Stimulated activated CD4-positive, alpha-beta T cell treated with anti-CD3 and anti-CD28 coated beads, Interleukin-15, amount 100 ng/mL, for 1 hour (primary cell): ENCODE measurements at places on chromosomes 16 and 17.

DNA sequence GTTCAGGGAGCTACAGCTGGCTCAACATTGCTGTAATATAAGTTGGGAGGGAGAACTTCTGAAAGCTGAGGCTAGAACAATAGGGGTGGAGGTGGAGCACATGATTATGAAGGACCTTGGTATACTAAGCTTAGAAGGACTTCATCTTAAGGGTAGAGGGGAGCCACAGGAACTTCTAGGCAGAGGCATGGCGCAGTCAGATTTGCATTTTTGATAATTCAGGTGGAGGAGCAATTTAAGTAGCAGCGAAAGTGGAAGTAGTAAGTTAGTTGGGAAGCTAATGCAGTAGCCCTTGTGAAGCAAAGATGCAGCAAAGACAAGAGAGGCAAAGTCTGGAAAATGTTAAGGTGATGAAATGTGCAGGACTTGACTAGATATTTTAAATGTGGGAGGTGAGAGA, 144.1 kb downstream of the SPECC1 start:
- DNase-seq: no peak

GRCh38 chr17:7167832-7168231, 11.3 kb downstream of the ASGR1 start:
- no peak for DNase-seq

DNA sequence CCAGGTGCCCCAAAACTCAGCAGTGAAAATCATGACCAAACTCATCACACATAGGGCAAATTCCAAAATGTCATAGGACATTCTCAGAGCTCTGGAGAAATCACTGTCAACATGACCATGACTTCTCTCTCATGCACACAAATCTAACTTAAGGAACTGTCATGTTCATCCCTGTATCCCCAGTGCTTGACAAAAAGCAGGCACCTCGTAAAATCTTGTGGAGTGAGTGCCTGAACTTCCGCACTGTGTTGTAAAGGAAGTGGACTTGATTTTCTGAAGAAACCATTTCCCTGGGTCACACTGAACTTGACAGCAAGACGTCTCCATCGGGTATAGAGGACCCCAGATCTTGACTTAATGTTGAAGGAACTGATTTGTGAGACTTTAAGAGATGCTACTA, 2.8 kb downstream of the KRT37 start:
- no peak for DNase-seq

DNA sequence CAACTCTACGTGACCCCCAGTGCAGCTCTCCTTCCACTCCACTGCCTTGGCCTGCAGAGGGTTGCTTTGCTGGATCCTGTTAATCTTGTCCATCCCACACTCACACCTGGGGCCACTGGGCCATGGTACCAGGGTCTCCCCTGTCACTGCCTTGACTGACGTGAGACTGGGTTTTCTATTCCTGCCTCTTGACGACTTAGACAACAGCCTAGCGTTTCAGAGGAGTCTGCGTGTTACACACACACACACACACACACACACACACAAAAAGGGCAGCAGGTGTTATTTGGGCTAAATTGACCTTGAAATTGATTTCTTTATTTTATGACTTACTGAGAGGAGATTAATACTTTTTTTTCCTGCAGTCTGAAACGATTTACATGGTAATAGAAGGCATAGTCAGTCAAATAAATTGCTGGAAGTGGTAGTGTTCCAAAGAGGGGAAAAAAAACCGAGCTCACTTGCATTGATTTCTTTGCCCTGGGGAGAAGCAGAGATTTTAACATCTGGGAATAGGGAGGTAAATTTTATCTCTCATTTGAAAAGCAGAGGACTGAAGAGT, 492.3 kb upstream of the EEF2KMT start:
- no peak for DNase-seq

DNA sequence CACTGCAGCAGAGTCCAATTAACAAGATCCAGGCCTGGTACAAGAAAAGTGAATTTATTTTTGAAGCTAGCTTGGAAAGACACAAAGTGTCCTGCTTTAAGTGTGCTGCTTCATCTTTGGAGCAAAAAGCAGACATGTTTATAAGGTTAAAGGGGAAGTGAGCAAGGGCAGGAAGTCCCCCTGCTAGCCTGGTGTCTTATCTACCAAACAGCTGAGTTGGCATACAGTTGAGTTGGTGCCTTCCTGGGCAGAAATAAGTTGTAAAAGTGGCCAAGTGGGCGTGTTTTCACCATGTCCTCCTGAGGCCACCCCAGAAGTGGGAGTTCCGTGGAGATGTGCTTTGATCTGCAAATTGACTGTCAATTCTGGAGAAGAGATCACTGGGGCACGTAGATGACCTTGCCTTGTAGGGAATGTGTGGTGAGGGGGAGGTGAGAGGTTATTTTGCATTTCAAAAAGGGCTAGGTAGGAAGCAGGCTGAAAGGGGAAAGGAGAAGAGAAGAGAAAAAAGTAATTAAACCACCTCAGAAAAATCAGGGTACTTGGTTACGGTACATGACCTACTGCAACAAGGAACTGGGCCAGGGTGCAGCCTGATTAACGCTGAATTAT, 38.3 kb upstream of the HSBP1 start:
- DNase-seq: no peak

GRCh38 chr17:492022-492413, 139.4 kb upstream of the RPH3AL start:
- DNase-seq: no peak

- no peak for DNase-seq
Observed at GRCh38 chr16:9183682-9184353, 92.4 kb downstream of the HAPSTR1 start.
